Endothelial cell of coronary artery (primary cell): ENCODE measurements at places on chromosomes 6 and 20. TPM values are rescaled to one million over a fixed set of nuclear protein-coding genes. Genes with fewer than 3 reads are reported as not detected.

IRF4 gene
- total RNA-seq = not detected in 2 replicates

KCNQ2 gene
- total RNA-seq = not detected in 2 replicates

RSPH4A gene
- 0.09 and 0.18 TPM in 2 replicates for total RNA-seq

PBOV1 gene
- total RNA-seq = not detected in 2 replicates

ACSS2 gene
- 25.3 and 38.5 TPM in 2 replicates for total RNA-seq

SEMG1 gene
- not detected in 2 replicates for total RNA-seq

LTA gene
- not detected in 2 replicates for total RNA-seq

ARFGEF3 gene
- total RNA-seq = 1.7 and 4.8 TPM in 2 replicates

SLC25A27 gene
- 1.1 and 1.9 TPM in 2 replicates for total RNA-seq

BMP5 gene
- not detected in 2 replicates for total RNA-seq

WFDC11 gene
- total RNA-seq = not detected in 2 replicates

ZKSCAN8 gene
- 8.5 and 16.3 TPM in 2 replicates for total RNA-seq

BCLAF1 gene
- 110 and 116 TPM in 2 replicates for total RNA-seq

PRDM13 gene
- total RNA-seq = not detected in 2 replicates

GLP1R gene
- total RNA-seq = not detected in 2 replicates

CFB gene
- 0.90 and 4.7 TPM in 2 replicates for total RNA-seq

PKIB gene
- total RNA-seq = not detected in 2 replicates

SMIM29 gene
- total RNA-seq = 16.6 and 21.3 TPM in 2 replicates

MOXD1 gene
- total RNA-seq = 0.09 TPM in 1 of 2 replicates, not detected in the other

TPD52L1 gene
- 2.9 and 3.3 TPM in 2 replicates for total RNA-seq

PSMB8 gene
- 46.6 and 69.2 TPM in 2 replicates for total RNA-seq

AVP gene
- not detected in 2 replicates for total RNA-seq

CCN6 gene
- not detected in 2 replicates for total RNA-seq

KHDC1L gene
- not detected in 2 replicates for total RNA-seq

FOXS1 gene
- total RNA-seq = 0.09 and 2.8 TPM in 2 replicates

DYNLT2 gene
- 0.63 and 1.0 TPM in 2 replicates for total RNA-seq

BPI gene
- total RNA-seq = not detected in 2 replicates

ELOVL2 gene
- total RNA-seq = not detected in 2 replicates

ZDHHC14 gene
- total RNA-seq = 5.0 and 6.5 TPM in 2 replicates

EYA2 gene
- not detected in 2 replicates for total RNA-seq

RNF182 gene
- total RNA-seq = under 0.01 TPM in 2 replicates

BPIFB4 gene
- total RNA-seq = not detected in 2 replicates

ULBP1 gene
- total RNA-seq = 0.09 and 1.1 TPM in 2 replicates

NKAPL gene
- 0.27 and 0.85 TPM in 2 replicates for total RNA-seq

TDRD6 gene
- under 0.01 and 0.09 TPM in 2 replicates for total RNA-seq

IL20RA gene
- total RNA-seq = not detected in 2 replicates

BCAS1 gene
- total RNA-seq = under 0.01 TPM in 1 of 2 replicates, not detected in the other

SLC4A11 gene
- total RNA-seq = 4.1 TPM in 2 replicates

SCP2D1 gene
- not detected in 2 replicates for total RNA-seq

KCNK16 gene
- not detected in 2 replicates for total RNA-seq

ECT2L gene
- not detected in 2 replicates for total RNA-seq

GNMT gene
- 0.09 TPM in 1 of 2 replicates, not detected in the other for total RNA-seq

PNLDC1 gene
- total RNA-seq = 0.09 TPM in 1 of 2 replicates, not detected in the other

UBD gene
- 1.2 and 4.9 TPM in 2 replicates for total RNA-seq

SLC2A10 gene
- 6.7 and 12.6 TPM in 2 replicates for total RNA-seq

CGAS gene
- 4.6 and 5.7 TPM in 2 replicates for total RNA-seq

ROS1 gene
- total RNA-seq = under 0.01 TPM in 1 of 2 replicates, not detected in the other

NUP43 gene
- 20.6 and 23.7 TPM in 2 replicates for total RNA-seq

HTR1E gene
- total RNA-seq = not detected in 2 replicates

BACH2 gene
- 0.09 and 0.27 TPM in 2 replicates for total RNA-seq

BTN1A1 gene
- not detected in 2 replicates for total RNA-seq

VIP gene
- total RNA-seq = 1.1 and 1.2 TPM in 2 replicates

COL12A1 gene
- 9.0 and 26.4 TPM in 2 replicates for total RNA-seq

HLA-DRB1 gene
- 0.09 and 8.3 TPM in 2 replicates for total RNA-seq

ARMC12 gene
- 0.09 and 0.19 TPM in 2 replicates for total RNA-seq
